M059J (cell line): ENCODE measurements at places on chromosomes 1 and 21. TPM values are rescaled to one million over a fixed set of nuclear protein-coding genes. Genes with fewer than 3 reads are reported as not detected.

DNA sequence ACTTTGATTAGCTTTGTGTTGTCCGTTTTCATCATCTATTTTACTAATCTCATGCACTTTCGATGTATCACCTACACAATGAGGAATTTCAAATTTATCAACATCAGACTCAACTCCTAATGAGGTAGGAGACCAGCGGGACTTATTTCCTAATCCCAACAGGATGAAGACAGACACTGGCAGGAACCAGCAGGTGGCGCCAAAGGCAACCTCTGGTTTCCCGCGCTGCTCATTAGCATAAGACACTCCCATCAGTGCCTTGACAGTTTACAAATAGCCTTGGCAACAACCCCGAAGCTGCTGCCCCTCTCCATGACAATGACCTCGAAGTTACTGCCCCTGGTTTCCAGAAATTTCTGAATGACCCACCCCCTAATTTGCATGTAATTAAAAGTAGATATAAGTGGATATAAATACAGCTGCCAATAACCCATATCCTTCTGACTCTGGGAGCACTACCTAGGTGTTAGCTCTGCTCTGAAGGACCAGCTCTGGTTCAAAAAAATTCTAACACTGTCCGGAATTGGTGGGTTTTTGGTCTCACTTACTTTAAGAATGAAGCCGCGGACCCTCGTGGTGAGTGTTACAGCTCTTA, 974.8 kb downstream of the ADGRL2 start:
- DNase-seq, result peak; percentile 41

Gene TCEANC2
- 2.0 and 3.1 TPM in 2 replicates for total RNA-seq

Gene GPX7
- total RNA-seq, result 7.7 and 8.7 TPM in 2 replicates

DNA sequence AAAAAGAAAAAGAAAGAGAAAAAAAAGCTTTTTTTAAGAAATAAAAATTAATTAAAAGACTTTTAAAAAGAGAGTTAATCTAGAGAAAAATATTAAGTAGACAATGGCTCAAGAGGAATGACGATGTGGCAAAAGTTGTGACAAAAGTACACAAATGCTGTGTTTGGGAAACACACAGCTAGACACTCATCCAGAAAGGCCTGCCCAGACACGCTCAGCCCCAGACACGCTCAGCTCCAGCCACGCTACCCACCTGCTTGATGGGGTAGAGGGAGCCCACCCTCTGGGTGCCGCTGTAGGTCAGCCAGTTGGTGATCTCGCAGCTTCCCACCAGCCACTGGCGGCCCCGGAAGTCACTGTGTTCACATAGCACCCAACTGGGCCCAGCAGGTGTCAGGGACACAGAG, 10.2 kb downstream of the CD52 start:
- no peak for DNase-seq

Gene KCNA3
- not detected in 2 replicates for total RNA-seq

DNA sequence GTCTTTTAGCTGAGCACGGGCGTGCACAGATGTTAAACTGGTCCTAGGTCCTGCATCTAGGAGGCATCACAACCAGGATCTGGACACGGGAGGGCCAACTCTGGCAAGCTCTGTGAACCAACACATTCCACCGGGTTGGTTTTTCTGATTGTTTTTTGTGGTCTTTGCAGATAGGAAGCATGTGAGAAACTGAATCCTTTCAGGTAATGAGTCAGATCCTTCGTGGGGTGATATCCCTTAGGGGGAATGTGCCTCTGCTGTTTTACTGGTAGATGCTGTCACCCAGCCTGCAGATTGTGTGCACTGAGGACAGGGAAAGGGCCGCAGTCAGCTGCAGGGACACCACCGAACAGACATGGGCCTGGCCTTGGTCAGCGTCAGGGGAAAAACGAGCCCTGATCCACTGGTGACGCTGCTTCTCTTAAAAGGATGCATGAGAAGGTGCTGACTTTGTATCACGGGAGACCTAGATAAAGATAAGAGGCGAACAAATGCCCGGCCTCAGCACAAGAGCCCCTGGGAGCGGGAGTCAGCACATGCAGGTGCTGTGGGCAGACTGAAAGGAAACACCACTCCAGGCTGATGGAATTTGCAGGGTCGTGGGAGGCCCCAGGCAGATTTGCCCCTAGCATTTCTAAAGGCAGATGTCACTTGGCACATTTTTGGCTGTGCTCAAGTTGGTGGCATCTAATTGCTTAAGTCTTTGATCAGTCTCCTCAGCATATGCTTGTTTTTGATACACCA, 51.1 kb downstream of the DOP1B start:
- DNase-seq, result peak; percentile 97

Gene UTS2
- 0.05 TPM in 1 of 2 replicates, not detected in the other for total RNA-seq

- DNase-seq, result no peak
Observed at GRCh38 chr1:207323425-207324225, 2.1 kb downstream of the CD55 start.

DNA sequence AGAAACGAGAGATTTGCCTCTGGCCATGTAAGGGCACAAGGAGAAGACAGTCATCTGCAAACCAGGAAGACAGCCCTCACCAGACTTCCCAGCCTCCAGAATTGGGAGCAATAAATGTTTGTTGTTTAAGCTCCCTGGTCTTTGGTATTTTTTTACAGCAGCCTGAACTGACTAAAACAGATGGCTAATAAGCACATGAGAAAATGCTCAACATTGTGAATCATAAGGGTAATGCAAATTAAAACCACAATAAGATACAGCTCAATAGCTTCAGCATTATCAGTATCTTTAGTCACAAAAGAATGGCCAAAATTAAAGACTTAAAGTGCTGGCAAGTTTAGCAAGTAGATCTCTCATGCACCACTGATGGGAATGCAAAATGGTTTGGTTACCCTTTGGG, 11.7 kb downstream of the UBE2G2 start:
- peak; percentile 69 for DNase-seq

Gene NBPF6
- total RNA-seq, result not detected in 2 replicates

Gene SERPINC1
- 0.07 TPM in 1 of 2 replicates, not detected in the other for total RNA-seq

GRCh38 chr1:22323141-22323845, 128.4 kb upstream of the ZBTB40 start:
- no peak for DNase-seq

- no peak for DNase-seq
Observed at GRCh38 chr1:20493309-20493708, 7.3 kb upstream of the CAMK2N1 start.

- DNase-seq, result peak; percentile 83
Observed at GRCh38 chr1:111422546-111423391, 4.8 kb downstream of the OVGP1 start.

Gene PRELP
- not detected in 2 replicates for total RNA-seq

DNA sequence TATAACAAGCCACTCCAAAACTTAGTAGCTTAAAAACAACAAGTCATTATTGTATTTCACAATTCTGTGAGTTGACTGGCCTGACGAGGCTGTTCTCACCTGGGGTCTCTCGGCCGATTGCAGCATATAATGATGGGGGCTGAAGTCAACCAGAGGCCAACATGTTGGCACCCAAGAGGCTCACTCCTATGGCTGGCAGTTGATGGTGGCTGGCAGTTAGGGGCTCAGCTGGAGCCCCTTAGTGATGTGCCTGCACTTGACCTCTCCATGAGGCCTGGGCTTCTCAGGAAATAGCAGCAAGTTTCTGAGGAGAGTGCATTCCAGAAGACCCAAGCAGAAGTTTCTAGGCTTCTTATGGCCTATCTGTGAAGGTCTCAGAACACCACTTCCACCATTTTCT, 459.4 kb downstream of the NPHP4 start:
- no peak for DNase-seq

GRCh38 chr1:34057347-34058130, 107.5 kb downstream of the CSMD2 start:
- DNase-seq, result no peak

Gene RAB13
- total RNA-seq, result 36.7 and 45.6 TPM in 2 replicates

Gene MCOLN3
- total RNA-seq, result 2.1 and 4.3 TPM in 2 replicates

DNA sequence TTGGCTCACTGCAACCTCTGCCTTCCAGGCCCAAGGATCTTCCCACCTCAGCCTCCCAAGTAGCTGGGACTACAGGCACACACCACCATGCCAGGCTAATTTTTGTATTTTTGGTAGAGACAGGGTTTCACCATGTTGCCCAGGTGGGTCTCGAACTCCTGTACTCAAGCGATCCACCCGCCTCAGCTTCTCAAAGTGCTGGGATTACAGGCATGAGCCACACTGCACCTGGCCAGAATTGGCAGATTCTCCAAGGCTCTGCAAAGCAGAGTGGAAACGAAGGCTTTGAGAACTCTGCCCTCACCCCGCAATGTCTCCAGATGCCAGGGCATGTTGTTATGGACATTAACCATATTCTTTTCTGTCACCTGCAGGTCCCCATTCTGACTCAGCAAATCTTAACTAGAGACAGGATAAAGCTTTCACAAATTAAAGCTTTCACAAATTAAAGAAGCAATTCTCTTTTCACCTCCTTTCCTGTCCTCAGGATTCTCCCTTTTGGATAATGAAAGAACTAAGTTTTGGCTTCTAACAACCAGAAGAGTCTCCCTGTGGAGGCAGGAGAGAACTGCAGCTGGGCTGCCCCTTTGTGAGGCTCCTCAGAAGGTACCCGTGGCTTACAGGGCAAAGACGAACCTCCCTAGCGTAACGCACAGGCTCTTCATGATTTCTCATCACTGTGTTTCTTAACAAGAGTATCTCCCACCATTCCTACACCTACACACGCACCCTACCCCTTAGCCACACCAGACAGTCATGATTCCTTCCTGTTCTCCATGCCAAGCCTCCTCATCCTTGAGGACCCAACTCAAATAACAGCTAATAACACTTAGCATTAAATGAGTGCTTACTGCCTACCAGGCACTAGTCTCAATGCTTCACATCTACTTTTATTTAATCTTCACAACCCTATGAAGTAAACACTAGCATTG, 29.8 kb downstream of the GPA33 start:
- DNase-seq, result peak; percentile 47

- no peak for DNase-seq
Observed at GRCh38 chr1:43177691-43178090, 5.6 kb downstream of the CFAP57 start.
